ENCODE measurements at places on chromosomes 16 and 17.

DNA sequence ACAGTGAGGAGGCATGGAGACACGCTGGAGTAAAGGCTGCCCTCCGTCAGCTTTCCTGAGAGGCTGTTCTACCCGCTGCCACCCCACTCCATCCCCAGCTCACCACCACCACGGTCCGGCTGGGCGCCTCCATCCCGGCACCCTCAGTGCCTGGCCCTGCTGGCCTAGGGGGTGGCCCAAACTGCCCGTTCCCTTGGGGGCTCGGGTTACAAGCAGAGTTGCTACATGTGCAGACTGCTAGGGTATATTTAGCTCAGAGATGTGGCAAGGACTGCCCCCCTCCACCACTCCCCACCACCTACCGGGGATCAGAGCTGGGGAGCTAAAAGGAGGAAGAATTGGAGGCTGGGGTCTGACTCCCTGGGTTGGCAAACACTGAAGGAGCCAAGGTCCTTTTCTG lies 4.1 kb downstream of the CACNB1 start:
- DNase-seq, result no peak

DNA sequence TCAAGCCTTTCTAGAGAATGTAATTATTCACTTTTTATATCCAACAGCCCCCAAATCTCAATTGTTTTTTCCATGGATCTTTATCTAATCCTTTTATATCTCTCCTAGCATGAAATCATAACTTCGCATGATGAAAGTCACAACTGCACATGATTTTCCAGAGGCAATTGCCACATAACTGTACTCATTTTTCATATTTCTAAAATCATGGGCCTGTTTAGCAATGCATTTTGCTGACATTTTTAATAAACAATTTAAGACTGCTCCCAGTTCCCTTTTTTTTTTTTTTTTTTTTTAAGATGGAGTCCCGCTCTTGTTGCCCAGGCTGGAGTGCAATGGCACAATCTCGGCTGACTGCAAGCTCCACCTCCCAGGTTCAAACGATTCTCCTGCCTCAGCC lies 83.5 kb downstream of the VMP1 start:
- DNase-seq, result no peak

DNA sequence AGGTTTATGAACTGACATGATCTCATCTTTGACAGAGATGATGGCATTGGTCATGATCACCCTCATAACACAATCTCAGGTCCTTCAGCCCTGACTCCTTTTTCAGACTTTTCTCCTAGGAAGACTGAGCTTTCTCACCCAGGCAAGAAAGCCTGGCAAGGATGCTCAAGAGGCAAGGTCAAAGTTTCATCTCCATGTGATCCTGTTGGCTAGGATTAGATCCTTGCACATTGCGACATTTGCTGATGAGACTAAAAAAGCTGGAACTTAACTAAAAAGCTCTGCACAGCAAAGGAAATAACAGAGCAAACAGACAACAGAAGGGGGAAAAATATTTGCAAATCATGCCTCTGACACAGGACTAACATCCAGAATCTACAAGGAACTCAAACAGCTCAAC lies 444.1 kb upstream of the PSMD7 start:
- DNase-seq, result no peak

GRCh38 chr16:61002479-61003204 lies 1033.6 kb downstream of the CDH8 start:
- no peak for DNase-seq

GRCh38 chr16:20259541-20259940 lies 67.8 kb downstream of the GP2 start:
- DNase-seq, result no peak

Data from stimulated activated CD8-positive, alpha-beta memory T cell treated with anti-CD3 and anti-CD28 coated beads, Interleukin-7, amount 100 ng/mL, for 48 hours (primary cell).